NCI-H2081 treated with DMSO at 0.1 percent for 48 hours (cell line): ENCODE measurements at places on chromosomes 3 and 15.

GRCh38 chr3:72811571-72811970, 36.7 kb downstream of the SHQ1 start:
- DNase-seq = no peak

DNA sequence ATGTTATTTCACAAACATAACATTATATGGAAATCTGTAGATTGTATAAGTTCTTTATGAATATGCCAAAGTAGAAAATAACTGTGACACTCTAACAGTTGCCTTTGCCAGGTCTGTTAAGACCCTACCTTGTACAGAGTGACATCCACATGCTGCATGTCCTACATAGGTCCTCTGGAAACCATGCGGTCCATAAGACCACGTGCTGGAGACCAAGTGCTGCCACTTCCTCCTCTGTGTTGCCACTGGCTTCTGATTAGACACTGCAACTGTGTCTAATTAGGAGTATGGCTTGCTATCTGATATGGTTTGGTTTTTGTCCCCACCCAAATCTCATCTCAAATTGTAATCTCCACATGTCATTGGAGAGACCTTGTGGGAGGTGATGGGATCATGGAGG, 855.5 kb upstream of the SEMA6D start:
- no peak for DNase-seq

DNA sequence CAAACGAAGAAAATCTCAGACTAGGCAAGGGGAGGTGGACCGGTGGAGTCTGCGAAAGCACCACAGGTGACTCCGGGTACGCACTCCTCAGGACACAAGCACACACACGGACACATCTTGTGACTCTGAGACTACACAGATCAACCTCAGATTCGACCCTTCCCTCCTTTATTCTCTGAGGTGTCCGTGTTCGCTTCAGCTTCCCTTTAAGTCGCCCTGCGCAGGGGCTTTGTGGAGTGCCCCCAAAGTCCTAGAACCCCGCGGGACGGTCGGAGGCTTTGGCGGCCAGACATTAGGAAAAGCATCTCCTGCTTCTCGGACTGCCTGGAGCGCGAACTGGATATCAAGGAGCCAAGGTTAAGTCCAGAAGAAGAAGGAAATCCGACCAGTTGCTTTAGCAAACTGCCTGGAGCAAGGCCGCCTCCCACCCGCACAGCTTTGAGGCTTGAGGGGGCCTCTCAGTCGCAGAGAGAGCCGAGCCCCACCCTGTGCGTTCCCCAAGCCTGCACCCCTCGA, 730 bp downstream of the DGKG start:
- DNase-seq = no peak

- no peak for DNase-seq
These were observed 13.7 kb upstream of the PARP6 start for GRCh38 chr15:72285927-72286516.

- DNase-seq = no peak
These were observed 11.1 kb downstream of the HCLS1 start for GRCh38 chr3:121649645-121650044.

- no peak for DNase-seq
These were observed 1116.3 kb upstream of the CADM2 start for GRCh38 chr3:83842511-83842910.

DNA sequence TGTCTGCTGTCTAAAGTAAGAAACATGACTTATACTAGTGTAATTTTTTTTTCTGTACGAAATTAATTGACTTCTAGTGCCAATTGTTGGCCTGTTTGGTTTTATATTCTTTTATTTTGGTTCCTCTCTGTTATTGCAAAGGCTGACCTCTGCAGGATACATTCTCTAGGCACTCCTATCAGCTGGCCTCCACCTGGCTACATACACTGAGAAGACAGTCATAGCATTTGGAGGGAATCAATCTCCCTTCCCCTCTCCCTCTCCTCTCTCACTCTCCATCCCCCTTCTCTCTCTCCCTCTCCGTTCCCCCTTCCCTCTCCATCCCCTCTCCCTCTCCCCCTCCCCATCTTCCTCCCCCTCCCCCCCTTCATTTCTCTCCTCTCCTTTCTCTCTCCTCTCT, 116.7 kb downstream of the MCTP2 start:
- DNase-seq = no peak

GRCh38 chr3:67048715-67049074, 50.6 kb downstream of the KBTBD8 start:
- no peak for DNase-seq

DNA sequence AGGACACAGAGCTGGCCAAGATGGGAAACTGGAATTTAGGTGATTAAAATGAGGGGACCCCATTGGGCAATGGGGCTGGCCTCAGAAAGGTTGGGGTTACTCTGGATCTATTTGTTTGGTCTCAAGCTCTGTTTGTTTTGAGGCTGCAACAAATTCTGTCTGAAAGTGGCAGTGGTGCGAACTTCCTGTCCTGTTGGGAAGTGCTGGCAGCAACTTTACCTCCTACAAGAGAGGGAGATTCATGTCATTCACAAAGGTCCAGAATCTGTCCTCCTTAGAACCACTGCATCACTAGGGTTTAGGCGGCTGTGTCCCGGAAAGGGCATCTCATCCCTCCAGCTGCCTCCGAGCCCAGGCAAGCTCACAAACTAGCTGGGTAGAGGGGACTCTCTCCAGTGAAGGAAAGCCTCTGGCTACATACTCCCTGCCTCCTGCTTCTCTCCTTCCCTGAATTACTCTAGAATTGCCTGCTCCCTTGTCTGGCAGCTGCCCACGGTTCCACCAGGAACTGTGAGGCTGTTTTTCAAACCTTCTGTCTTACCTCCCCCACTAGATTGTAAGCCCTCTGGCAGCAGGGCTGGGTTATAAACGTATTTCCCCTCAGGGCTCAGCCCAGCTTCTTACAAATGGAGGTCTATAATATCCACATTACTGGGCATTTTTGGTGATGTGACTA, 23.6 kb downstream of the MEGF11 start:
- no peak for DNase-seq

- DNase-seq = no peak
These were observed 1.9 kb upstream of the FETUB start for GRCh38 chr3:186638259-186638658.

DNA sequence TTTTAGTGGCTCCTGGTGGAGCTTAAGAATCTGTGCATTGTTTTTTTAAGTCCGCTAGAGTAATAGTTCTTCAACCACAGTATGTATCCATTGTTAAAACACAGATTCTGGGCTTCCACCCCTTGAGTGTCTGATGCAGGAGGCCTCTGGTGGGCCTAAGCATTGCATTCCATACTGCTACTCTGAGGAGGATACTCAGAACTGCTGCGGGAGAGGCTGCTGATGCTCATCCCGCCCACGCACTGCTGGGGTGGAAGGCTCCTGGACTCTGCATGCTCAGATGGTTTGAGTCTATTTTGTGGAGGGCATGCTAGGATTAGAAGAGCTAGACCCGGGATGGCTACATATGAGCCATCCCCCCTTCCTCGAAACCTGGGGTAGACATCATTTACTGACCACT, 74.4 kb downstream of the THSD4 start:
- DNase-seq = no peak

GRCh38 chr3:144112437-144112836, 140.8 kb downstream of the DIPK2A start:
- no peak for DNase-seq

DNA sequence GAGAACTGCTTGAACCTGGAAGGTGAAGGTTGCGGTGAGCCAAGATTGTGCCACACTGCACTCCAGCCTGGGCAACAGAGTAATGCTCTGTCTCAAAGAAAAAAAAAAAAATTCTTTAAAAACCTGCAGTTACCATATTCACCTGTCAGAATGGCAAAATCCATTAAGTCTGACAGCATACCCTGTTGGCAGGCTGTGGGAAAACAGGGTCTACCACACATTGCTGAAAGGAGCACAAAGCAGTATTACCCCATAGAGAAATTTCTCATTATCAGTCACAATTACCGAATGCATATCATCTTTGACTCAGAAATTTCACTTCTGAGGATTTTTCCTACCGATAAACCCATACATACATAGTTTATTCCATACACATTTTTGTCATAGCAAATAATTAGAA, 264.1 kb upstream of the SLCO3A1 start:
- DNase-seq = no peak

DNA sequence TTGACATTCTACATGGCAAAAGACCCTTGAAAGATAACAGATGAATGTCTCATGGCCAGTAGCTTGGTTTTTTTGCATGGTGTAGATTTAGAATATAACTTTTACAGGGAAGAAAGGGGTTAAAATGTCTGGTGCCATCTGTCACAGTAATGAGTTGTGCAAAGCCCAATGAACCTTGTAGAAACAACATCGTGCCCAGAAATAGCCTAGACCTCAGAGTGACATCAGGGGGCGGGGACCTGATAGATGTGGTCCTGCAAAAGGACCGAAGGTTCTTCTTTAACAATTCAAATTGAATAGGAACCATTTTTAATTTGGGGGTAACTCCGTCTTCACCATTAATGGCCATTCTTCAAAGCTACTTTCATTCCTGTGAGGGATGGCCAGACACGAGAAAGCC, 254.1 kb upstream of the CTDSPL start:
- DNase-seq = no peak

DNA sequence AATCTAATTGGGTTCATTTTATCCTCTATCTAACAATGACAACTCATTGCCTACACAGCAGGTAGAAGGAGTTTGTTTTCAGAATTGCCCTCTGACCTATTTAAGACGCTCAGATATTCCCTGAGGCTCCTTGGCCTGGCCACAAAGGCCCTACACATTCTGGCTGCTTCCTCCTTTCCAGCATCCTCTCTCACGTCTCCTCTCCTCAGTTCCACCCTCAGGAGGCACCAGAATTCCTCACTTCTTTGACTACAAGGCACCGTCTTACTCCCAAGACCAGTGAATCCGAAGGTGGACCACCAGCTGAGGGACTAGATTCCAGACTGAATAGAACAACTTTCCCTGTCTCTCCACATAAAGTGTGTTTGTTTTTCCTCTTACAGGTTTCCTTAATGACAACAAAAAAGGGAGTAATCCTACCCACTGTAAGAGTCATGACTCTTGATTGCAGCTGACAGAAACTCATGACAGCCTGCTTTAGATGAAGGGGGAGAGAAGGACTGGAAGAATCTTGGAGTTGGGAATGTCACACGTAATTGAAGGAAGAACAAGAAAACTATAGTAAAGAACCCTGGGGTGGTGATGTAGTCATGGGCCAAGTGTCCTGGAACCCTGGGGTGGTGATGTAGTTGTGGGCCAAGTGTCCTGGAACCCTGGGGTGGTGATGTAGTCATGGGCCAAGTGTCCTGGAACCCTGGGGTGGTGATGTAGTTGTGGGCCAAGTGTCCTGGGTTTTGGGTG, 22.0 kb upstream of the MUC20 start:
- no peak for DNase-seq

- no peak for DNase-seq
These were observed 604.7 kb upstream of the EPHA6 start for GRCh38 chr3:96209699-96210098.

DNA sequence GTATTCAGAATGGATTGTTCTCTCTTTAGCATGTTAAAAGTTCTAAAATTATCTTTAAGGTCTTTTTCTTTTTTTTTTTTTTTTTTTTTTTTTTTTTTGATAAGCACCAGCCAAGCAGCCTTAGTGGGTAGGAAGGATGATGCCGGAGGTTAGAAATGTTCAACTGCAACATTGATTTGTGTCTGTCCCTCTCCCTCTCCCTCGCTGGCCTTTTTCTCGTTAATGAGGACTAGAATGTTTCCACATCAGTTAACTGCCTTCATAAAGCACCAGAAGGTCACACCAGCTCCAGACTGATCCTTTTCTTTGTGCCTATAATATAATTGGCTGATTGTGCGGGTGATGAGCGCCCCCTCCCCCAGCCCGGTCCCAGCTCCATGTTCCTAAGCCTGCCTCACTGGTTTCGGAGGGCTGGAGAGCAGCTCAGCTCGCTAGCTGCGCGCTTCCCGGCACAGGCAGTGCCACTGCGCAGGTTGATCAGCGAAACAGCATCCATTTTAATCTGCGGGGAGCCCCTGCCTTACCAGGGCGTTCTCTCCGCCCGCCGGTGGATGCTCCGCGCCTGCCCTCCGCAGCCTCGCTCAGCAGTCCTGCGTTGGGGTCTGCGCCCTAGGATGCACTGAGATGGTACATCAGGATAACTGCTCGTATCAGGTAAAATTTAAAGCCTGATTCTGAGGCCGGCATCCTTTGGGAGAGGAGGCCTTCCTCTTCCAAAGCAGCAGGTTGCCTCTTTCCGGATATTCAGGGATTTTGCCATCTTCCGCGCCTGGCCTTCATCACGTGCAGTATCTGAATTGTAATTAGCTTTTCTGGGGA, 148.9 kb upstream of the IL12A start:
- no peak for DNase-seq

- no peak for DNase-seq
These were observed 35.4 kb downstream of the CD200R1L start for GRCh38 chr3:112811131-112811884.

- DNase-seq = no peak
These were observed 10.2 kb upstream of the DLL4 start for GRCh38 chr15:40918799-40919392.

DNA sequence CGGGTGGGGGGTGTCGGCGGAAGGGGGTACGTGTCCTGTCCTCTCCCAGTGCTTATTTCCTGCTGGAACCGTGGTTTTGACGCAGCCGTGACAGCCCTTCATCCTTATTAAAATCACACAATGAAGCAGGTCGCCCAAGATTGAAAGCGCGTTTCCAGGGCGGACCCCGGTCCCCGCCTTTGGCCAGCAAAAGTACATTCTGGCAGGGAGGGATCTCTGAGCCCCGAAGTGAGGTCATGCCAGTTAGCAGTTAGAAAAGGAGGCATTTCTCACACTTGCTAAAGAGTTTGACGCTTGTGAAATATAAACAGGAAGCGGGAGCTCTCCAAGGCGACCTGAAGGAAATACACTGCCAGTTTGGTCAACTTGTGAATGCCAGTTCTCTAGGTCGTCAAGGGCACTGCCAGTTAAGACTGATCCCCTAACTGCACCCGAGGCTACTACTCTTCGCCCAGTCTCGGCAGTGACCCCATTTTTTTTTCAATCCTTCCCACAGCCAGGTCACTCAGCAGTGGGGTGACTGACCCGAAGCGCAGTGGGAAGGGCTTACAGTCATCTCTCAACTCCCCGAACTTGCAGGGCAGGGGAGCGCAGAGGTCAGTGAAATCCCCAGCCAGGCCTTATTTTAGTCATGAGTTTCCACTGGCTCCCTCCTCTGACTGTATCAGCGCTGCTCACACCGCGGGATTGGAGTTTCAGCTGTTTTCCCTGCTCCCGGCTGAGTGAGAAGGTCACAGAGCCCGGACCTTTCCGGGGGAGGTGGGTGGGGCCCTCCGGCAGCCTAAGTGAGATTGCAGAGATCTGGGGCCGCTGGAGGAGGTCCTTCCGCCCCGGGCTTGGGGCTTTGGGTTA, 2.0 kb upstream of the BHLHE40 start:
- no peak for DNase-seq

DNA sequence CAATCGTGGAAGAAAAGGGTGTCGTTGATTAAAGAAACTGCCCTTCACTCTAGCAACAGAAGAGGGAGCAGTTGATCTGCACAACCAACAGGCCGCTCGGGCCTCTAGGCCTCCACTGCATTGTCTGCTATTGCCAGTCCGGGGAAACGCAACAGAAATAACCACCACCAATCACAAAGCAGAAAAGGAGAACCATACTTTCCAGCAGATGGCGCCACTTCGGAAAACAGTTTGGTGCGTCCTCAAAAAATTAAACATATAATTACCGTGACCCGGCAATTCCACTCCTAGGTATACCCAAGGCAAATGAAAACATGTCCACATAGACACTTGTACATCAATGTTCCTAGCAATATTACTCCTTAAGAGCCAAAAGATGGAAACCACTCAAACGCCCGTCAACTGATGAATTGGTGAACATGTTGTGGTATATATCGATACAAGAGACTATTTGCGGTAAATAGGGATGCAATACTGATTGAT, 154.1 kb downstream of the TJP1 start:
- no peak for DNase-seq

GRCh38 chr3:152738656-152739055, 96.3 kb upstream of the P2RY1 start:
- no peak for DNase-seq
